Kidney tubule cell (primary cell): ENCODE measurements at places on chromosomes 1 and 21.

- no peak for DNase-seq
Measured at GRCh38 chr1:33764149-33764548, 99.7 kb upstream of the HMGB4 start.

DNA sequence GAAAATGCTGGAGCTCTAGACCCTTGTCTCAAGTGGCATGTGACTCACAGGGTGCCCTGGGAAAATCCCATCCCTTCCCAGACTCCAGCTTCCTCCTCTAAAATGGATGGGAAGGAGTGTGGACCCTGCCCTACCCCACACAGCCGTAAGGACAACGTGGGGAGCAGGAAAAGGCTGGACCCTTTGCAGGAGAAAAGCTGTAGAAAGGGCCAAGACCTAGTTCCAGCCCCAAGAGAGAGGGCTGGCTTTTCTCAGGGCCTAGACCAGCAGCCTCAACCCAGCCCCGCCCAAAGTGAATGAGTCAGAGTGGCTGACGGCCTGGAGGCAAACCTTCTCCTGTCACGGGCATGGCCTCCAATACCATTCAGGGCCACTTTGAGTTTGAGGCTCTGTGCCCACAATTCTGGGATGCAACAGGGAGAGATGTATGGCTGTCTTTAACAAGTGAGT is 1.1 kb downstream of the LAMB3 start:
- peak; percentile 83 for DNase-seq

DNA sequence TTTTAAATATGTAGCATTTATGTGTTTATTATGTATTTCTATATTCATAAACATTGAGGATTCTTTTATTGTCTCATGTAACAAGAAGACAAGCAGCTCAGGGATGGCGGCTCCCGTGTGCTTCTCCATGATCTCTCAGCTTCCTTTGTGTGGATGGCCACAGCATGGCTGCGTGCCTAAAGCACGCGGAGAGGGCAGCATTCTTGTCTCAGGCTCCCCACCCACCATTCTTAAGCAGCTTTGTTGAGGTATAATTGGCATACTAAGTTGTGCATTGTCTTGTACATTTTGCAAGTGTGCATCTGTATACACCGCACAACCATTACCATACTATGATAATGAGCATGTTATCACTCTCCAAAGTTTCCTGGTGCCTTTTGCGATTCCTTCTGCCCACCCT is 81.6 kb downstream of the CAMTA1 start:
- DNase-seq = no peak

DNA sequence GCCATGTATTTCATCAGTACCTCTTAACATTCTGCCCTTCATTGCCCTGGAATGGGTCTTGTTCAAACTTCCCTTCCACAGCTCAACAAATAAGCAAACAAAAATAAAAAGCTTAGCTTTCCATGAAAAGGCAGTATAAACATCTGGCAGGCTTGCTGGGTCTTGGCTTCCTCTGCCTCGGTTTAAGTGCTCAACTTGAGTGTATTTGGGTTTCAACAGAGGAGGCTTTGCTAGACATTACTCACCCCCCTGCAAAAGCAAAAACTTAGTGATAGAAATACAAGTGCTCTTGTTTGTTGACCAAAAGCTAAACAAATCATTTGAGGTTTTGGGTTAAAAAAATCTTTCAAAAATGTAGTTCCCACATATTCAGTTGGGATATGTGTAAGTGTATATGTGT is 518.5 kb downstream of the PLPP3 start:
- DNase-seq = no peak

DNA sequence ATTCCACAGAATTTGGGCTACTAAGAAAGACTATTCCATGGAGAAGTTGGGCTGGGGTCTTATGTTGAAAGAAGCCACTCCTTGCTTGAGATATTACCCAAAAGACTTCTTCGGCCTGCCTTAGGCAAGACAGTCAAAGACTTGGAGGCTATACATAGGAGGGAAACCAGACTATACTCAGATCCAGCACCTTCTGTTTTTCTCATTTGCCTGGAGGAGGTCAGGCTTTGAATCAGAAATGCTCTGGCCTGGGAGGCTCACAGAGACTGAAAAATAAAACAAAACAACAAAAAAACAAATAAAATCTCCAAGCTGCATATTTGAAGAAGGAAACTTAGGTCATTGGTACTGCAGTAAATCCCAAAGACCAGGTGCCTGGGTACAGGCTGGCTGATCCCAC is 38.4 kb upstream of the EXOSC10 start:
- DNase-seq = no peak

DNA sequence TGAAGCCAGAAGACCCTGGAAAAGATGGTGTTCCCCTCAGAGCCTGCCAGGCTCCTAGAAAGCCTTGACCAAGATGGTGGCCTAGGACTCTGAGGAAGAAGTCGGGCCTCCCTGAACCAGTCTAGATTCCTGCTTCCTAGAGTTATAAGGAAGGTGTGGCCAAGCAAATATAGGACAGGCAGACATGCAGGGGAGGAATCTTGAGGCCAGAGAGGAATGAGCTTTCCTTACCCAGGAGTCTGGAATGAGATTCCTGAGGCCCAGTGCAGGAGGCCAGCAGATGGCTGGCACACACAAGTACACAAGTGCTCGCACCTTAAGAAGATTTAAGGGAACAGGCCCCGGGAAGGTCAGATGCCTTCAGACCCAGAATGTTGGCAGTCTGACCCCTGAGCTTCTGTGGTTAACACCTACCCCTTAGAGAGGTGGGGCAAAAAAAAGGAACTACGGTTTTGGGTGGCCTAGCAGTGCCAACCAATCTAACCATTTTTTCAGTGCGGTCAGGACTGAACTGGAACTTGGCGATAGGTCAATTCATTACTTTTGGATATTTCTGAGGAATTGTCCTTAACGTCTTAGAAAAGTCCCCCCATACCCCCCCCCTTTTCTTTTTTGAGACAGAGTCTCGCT is 73.3 kb downstream of the MDM4 start:
- DNase-seq = peak; percentile 20
